Hepatocyte (in vitro differentiated cells): ENCODE measurements at places on chromosomes 1 and 21. TPM values are rescaled to one million over a fixed set of nuclear protein-coding genes. Genes with fewer than 3 reads are reported as not detected.

The CFH gene
- 41.4 and 63.2 TPM in 2 replicates for polyA plus RNA-seq

The AMY2A gene
- polyA plus RNA-seq, result not detected in 2 replicates

The RNF11 gene
- 42.4 and 55.9 TPM in 2 replicates for polyA plus RNA-seq

The SPRR2B gene
- not detected in 2 replicates for polyA plus RNA-seq

The CHIT1 gene
- 0.30 and 1.1 TPM in 2 replicates for polyA plus RNA-seq

The CAPN9 gene
- 0.68 and 0.98 TPM in 2 replicates for polyA plus RNA-seq

The FH gene
- polyA plus RNA-seq, result 62.7 and 65.4 TPM in 2 replicates

The RGS13 gene
- polyA plus RNA-seq, result 1.1 and 2.7 TPM in 2 replicates

The AKR7A3 gene
- 0.46 and 1.5 TPM in 2 replicates for polyA plus RNA-seq

The ZBTB7B gene
- 13.3 and 13.5 TPM in 2 replicates for polyA plus RNA-seq

The CLCA2 gene
- polyA plus RNA-seq, result 0.34 and 0.41 TPM in 2 replicates

The AK5 gene
- 0.05 and 0.67 TPM in 2 replicates for polyA plus RNA-seq

The CR1L gene
- not detected in 2 replicates for polyA plus RNA-seq

The RAB25 gene
- polyA plus RNA-seq, result 91.6 and 106 TPM in 2 replicates

The EXO5 gene
- polyA plus RNA-seq, result 4.3 and 7.8 TPM in 2 replicates

The CSF3R gene
- 22.3 and 31.1 TPM in 2 replicates for polyA plus RNA-seq

The GBP5 gene
- not detected in 2 replicates for polyA plus RNA-seq

The TFAP2E gene
- polyA plus RNA-seq, result 0.81 TPM in 1 of 2 replicates, not detected in the other

The KRTAP26-1 gene
- polyA plus RNA-seq, result not detected in 2 replicates

The OR6K3 gene
- not detected in 2 replicates for polyA plus RNA-seq

The SPRR1B gene
- 0.54 TPM in 1 of 2 replicates, not detected in the other for polyA plus RNA-seq

The FAM72B gene
- 1.7 and 3.1 TPM in 2 replicates for polyA plus RNA-seq

The RSRP1 gene
- 160 and 236 TPM in 2 replicates for polyA plus RNA-seq

The TMEM59 gene
- polyA plus RNA-seq, result 1,181 and 1,185 TPM in 2 replicates

The TAL1 gene
- 0.68 TPM in 1 of 2 replicates, not detected in the other for polyA plus RNA-seq

The NR5A2 gene
- 16.4 and 19.8 TPM in 2 replicates for polyA plus RNA-seq

The PLXNA2 gene
- 13.1 and 16.4 TPM in 2 replicates for polyA plus RNA-seq

The ICOSLG gene
- 0.68 and 1.9 TPM in 2 replicates for polyA plus RNA-seq

The GSTM5 gene
- 1.2 and 1.6 TPM in 2 replicates for polyA plus RNA-seq

The NPPA gene
- 0.22 and 1.1 TPM in 2 replicates for polyA plus RNA-seq

The LINGO4 gene
- not detected in 2 replicates for polyA plus RNA-seq

The FCER1G gene
- 4.8 and 14.5 TPM in 2 replicates for polyA plus RNA-seq

The LCE1C gene
- not detected in 2 replicates for polyA plus RNA-seq

The DENND4B gene
- polyA plus RNA-seq, result 22.3 and 30.6 TPM in 2 replicates

The CD52 gene
- polyA plus RNA-seq, result 3.9 and 12.9 TPM in 2 replicates

The GBP1 gene
- 12.0 and 19.3 TPM in 2 replicates for polyA plus RNA-seq

The AIM2 gene
- 1.1 TPM in 1 of 2 replicates, not detected in the other for polyA plus RNA-seq

The CFAP45 gene
- not detected in 2 replicates for polyA plus RNA-seq

The ITLN1 gene
- polyA plus RNA-seq, result 7.4 and 34.9 TPM in 2 replicates

The SPRR4 gene
- not detected in 2 replicates for polyA plus RNA-seq

The PEX14 gene
- polyA plus RNA-seq, result 20.9 and 22.9 TPM in 2 replicates

The FGR gene
- polyA plus RNA-seq, result 0.28 TPM in 1 of 2 replicates, not detected in the other

The MTARC1 gene
- 11.9 and 15.8 TPM in 2 replicates for polyA plus RNA-seq

The CD53 gene
- polyA plus RNA-seq, result 0.79 and 2.1 TPM in 2 replicates

The TCHH gene
- polyA plus RNA-seq, result 0.12 TPM in 1 of 2 replicates, not detected in the other

The COL11A1 gene
- 148 and 163 TPM in 2 replicates for polyA plus RNA-seq

The DENND2C gene
- polyA plus RNA-seq, result 1.4 and 1.8 TPM in 2 replicates

The MIXL1 gene
- 0.84 and 2.2 TPM in 2 replicates for polyA plus RNA-seq

The LCE2C gene
- not detected in 2 replicates for polyA plus RNA-seq

The KRTAP10-9 gene
- polyA plus RNA-seq, result not detected in 2 replicates

The DTL gene
- 1.2 and 3.1 TPM in 2 replicates for polyA plus RNA-seq

The FAM3B gene
- 45.3 and 49.7 TPM in 2 replicates for polyA plus RNA-seq

The ACOT11 gene
- polyA plus RNA-seq, result 9.3 and 20.0 TPM in 2 replicates

The ADAM30 gene
- polyA plus RNA-seq, result not detected in 2 replicates
